ENCODE measurements at places on chromosomes 5 and 9.

DNA sequence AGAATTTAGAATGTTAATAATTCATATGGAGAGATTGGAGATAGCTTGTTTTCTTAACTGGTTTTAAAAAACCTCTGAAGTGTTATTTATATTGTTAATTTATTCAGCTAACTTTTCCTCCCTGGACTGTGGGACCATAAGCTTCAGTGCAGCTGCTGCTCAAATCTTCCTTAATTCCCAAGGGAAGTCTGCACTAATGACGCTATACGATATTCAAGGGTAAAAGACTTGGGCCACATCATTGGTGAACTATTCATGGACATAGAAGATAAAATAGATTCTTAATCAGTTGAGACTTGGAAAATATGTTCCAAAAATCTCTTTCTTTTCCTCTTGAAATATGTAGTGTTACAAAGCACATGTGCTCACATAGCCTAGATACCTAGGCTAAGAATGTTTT lies 31.1 kb upstream of the GAS1 start:
- DNase-seq = no peak

- no peak for DNase-seq
Measured at GRCh38 chr9:99894826-99895225, 11.6 kb upstream of the STX17 start.

- no peak for DNase-seq
Measured at GRCh38 chr5:43523662-43524072, 8.7 kb upstream of the C5orf34 start.

- no peak for DNase-seq
Measured at GRCh38 chr5:135183464-135183863, 149.4 kb upstream of the PITX1 start.

DNA sequence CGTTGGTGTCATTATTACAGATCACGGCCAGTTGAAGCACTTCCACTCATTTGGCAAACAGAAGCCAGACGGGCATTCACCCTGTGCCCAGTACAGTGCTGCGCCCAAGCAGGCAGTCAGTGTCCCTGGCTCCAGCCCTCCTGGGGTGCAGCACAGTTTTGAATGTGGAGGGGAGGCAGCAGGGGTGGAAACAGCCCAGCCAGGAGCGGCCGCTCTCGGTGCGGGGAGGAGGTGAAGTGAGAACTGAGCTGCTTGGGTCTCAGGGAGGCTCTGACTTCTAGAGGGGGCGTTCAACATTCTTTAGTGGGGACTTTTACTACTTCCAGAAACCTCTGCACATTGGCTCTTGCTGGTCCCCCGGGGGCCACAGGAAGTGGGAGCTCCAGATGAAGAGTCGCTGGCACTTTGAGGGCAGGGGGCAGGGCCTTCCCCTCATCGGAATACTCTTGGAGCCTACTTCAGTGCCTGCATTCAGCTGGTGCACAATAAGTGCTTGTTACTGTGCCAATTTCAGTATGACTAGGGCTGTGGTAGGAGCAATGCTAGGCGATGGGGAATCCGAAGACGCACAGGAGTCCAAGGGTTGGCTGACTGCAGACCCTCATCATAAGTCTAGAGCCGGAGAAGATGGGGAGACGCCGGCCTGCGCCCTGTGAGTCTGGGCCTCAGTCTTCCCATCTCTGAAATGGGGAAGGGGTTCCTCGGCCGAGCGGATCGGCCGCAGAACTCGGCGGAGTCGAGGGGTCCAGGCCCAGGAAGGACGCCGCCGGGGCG lies 492 bp upstream of the NEK6 start:
- DNase-seq = no peak

- DNase-seq = no peak
Measured at GRCh38 chr9:111158999-111159398, 120.7 kb upstream of the LPAR1 start.

DNA sequence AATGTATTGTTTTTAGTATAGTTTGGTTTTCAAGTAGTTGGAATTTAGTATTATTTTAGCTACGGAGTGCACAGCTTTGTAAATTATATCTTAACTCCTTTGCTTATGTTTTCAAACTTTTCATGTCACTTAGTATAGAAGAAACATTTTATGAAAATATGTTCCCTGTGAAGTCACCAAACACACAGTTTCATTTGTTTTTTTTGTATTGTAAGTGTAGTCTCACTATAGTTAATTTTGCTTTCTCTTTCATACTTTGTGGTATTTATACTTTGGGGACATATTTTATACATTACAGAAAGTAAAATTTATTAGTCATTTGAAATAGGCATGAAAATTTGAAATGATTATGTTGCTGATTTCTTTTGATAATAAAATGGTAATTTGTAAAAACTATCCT lies 5.0 kb downstream of the CHSY3 start:
- no peak for DNase-seq

DNA sequence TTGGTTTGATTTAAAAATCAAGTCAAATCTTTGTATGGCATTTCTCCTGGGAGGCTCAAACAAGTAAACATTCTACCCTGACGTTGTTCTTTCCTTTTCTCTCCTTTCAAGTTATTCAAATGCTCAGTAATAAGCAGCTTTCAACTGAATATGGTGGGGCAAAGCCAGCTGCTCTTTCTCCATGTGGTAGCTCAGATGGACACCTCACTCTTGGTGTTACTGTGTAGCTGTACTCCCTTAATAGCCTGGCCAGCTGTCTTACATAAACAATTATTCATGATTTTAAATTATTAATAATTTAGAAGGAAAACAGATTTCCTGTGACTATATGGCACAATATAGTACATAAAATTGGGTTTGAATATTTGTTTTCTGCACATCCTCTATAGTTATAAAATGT lies 165.2 kb downstream of the PDE4D start:
- DNase-seq = no peak

GRCh38 chr5:68418201-68418600 lies 202.6 kb downstream of the PIK3R1 start:
- DNase-seq = no peak

GRCh38 chr9:536597-537511 lies 304.6 kb upstream of the DMRT1 start:
- DNase-seq = no peak

DNA sequence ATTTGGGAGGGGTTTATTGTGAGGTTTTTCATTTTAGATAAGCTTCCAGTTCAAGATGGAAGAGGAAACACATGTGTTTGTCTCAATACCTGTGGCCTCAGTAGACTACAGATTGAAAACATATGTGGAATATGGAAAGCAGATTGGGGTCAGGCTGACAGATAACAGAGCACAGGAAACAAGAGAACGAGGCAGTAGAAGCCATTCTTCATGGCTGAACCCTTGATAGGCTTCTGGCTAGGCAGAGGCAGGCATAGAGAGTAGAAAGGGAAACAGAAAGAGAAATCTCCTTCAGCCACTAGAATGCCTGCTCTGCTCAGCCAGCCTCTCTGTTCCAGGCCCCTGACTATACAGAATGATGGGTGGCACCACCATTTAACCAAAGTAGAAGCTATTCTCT lies 152.5 kb downstream of the MUSK start:
- no peak for DNase-seq

- no peak for DNase-seq
Measured at GRCh38 chr5:135133698-135134515, 99.9 kb upstream of the PITX1 start.

DNA sequence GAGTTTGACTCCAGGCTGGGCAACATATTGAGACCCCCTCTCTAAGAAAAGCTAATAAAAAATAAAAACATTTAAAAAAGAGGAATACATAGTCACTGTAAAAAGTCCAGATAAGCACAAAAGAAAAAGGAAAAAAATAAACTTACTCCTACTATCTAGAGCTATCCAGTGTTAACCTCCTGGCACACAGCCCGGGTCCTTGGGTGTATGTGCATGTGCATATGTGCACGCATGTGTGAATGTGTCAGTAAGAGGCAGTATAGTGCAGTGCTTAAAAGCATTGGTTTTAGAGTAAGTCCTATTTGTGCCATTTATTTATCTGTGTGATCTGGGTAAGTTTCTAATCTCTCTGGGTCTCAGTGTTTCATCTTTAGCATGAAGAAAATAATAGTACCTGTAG lies 26.7 kb downstream of the FAM219A start:
- DNase-seq = no peak

DNA sequence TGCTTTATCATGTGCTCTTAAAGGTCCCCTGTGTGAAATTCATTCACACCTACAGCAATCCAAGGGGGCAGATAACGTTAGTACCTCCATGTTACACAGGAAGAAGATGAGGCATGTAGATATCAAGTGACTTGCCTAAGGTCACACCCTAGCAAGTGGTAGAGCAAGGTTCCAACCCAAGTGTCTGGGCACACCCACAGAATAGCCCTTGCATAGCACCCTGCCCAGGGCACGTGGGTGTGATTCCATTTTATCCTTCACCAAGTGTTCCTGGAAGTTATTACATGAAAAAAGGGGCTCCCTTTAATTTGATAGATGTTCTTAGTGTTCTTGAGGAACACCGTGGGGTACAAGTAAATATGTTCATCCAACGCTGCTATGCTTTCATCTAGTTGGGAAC lies 4.9 kb downstream of the TMEM171 start:
- DNase-seq = no peak

- DNase-seq = no peak
Measured at GRCh38 chr5:20536813-20537212, 548.8 kb upstream of the CDH18 start.

GRCh38 chr9:137583347-137583746 lies 4.6 kb upstream of the DPH7 start:
- DNase-seq = no peak
